ENCODE measurements at places on chromosomes 4 and X.

DNA sequence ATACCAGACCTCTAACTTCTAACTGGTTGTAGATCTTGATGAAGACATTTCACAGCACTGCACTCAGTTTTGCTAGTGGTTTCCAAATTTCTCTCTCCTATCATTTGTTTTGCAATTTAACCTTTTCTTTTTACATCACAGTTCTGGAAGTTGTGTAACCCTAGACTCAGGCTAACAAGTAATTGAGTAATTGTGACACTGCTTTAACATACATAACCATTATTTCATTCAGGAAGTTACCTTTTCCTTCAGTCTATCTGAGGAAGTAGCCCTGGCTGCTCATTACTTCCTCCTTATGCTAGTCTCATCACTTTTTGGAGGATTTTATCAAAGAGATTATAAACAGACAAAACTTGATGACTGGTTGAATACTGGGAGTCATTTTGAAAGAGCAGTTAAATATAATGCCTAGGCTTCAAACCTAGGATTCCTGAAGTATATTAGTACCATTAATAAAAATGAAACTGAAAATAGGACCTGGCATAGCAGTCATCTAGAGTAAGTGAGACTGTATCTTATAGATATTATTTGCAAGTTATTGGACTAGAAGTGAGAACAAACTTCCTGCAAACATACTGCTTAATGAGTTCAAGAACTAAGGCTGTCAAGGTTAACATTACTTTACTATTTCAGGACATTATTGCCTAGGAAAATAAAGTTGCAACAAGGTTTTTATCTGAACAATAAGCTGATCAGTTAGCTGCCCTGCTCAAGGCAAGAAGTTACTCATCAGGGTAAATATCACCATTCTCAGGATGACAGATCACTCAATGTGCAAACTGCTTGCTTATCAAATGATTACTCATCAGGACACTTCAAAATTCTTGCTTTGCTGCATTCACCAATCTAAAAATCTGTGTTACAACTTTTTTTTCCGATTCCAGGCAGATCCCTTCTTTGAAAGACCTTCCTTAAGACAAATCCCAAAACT is 25.6 kb upstream of the TEX13C start:
- peak; percentile 20 for DNase-seq

DNA sequence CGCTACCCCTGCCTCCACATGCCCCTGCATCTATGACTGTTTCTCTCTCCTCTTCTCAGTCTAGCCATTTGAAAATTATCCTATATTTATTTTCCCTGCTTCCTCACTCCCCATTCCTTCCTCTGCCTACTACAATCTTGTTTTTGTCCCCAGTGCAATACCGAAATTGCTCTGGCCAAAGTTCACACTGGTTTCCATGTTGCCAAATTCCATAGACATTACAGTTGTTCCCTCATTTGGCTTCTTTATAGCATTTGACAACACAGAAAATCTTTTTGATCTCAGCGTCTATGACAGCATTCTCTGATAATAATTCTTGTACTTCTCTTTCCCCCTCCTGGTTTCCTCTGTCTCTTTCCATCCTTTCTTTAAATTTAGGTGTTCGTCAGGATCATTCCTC is 99.4 kb downstream of the GPR82 start:
- DNase-seq: no peak

DNA sequence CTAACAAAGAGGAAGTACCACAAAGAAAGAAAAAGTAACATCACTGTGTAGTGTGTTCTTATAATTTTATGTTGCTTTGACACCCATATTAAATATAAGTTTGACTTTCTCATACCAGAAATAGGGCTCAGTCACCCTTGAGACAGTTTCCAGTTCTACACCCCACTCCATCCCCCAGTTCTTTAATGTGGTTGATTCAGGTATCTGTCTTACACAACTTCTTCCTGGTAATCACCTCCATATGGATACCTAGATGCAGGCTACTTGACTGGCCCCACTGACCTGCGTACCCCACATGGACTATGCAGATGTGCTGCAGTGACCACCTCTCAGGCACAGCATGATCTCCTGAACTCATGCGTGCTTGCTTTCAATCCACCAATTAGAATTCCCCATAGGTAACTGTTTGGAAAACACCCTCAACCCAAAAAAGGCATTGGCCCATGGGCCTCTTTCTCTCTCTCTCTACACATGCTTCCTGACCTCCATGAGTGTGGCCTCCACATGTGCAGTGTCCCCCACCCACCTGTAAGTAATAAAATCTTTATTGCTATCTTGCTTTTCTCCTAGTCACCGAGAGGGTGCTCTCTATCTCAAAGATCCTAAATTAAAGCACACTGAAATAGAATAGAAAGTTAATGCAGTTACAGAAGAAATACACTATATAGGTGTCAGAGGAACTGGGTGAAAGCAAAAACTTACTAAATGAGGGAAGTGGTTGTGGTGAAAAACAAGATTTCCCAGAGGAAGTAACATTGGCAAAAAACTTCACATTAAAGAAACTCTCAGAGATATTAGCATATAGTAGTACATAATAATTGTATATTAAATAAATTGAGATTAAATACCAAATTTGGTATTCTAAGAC is 98.4 kb downstream of the ZAR1 start:
- no peak for DNase-seq

GRCh38 chr4:10639664-10640063 is 44.9 kb downstream of the CLNK start:
- DNase-seq: no peak

DNA sequence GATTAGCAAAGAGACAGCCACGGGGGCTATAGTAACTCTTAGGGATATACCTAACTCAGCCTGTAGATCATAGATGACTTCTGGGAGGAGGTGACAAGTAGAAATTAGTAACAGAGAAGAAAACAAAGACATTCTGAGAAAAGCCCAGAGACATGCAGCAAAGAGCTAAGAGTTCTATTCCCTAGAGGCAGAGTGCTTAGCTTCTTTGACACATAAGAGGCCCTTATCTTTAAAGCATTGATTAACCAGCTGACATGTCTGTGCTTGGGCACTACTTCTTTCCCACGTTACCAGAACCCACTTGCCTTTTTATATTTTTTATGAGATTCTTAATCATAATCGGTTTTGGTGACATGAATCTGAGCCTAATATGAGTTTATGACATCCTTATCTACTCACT is 179.5 kb downstream of the GABRB1 start:
- DNase-seq: no peak

DNA sequence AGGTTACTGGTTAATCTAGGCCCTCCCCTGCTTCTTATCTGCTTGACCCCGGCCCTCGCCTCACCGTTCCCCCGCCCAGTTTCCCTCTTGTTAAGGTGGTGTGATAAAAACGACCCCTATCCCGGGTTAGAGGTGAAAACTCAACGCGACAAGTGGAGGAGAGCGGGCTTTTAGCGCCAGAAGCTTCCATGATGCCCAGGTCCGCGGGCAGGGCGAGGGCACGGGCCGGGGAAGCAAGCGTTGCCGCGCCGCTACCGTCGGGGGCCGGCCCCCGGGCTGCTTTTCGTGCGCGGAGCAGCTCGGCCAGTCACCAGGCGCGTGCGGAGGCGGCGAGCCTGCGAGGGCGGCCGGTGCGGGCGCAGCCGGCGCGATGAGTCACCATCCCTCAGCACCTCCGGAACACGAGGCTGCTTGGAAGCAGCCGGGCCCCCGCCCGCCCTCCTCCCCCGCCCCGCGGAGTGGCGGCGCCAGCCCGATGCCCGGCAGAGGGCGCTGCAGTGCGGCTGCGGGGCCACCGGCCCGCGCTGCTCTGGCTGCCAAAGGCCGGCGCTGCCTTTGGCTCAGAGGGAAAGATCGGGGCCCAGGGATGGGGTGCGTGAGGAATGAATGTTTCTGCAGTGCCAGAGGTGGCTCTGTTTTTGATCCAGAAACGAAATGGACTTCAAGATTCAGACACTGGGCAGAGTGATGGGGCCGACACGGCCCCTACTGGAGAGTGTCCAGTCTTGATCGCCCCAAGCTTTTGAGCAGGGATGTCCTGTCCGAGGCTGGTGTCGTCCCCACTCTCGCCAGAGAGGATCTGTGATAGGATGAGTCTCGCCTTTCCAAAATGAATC is 107.8 kb downstream of the NHSL2 start:
- peak; percentile 86 for DNase-seq

DNA sequence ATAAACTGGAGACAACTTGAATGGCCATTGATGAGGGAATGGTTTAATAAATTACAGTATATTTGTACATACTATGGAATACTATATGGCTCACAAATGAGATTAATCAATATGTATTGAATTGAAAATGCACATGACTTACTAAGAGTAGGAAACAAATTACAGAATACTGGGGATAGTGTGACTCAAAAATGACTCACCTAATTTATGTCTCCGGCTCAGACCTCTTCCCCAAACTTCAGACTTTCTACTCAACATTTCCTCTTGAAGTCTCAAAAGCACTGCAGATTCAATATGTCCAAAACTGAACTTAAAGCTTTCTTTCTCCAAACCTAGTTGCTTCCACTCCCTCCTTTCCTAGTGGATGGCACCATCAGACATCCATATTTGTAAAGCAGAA is 28.8 kb upstream of the GRIA3 start:
- peak; percentile 18 for DNase-seq

- no peak for DNase-seq
These were observed 91.8 kb downstream of the GABRG1 start for GRCh38 chr4:46032056-46032455.

DNA sequence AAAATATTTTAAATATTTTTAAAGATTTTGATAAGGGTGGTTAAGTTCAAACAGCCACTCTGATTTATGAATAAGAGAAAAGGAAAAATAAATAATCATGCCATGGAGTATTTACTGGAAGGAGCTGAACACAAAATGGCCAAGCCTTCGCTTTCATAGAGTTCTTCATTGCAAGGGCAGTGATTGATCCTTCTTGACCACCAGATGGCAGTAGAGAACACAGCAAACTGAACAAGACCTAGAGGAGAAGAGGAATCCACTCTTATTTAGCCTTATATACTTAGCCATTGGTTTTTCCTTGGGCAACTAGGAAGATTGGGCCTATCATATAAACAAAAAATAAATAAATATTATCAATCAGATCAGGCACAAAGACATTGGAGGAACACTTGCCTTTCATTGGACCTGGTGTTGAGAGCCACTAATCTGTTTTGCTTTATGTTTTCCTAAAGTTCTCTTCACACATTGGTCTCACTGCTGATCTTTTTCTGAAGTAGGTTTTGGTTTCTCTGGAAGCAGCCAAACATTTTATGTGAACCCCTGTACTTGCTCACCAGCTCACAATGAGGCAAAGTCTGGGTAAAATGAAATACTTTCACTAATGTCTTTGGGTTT is 58.1 kb upstream of the PARM1 start:
- peak; percentile 83 for DNase-seq

DNA sequence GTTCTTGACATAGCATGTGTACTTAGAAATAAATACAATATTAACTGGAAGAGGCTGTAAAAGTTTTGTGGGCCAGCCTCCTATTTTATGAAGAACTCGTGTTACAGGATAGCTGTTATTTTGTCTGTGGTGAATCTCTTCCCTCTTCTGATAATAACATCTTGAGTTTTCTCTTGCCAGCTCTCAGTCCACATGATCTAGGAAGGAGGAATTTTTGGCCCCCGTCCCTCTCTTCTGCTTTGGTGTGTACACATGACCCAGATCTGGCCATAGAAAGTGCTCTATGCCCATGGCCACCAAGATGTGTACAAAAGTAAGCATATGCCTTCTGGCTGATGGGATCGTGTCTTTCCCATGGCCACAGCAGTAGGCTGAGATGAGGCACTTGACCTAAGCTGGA is 108.0 kb upstream of the LEF1 start:
- no peak for DNase-seq

DNA sequence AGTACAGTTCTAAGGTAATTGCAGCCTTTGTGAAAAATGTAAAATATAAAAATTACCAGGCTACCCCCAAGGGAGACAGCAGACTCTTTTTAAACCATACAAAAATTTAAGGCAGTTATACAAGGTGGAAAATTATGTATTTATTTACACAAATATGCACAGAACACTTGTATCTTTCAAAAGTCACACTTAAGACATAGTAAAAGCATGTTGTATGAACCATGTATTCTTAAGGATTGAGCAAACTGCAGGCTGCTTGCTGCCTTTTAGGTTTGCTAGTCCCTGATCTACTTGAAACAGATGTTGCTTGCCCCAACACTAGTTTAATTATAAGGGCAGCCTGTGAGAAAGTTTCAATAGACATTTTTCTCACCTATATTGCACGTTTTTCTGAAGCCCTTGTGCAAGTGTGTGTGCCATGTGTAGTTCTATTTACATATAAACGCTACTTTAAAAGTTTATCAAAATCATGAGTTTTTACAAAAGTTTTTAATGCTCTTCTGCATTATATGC is 72.8 kb downstream of the PRSS12 start:
- no peak for DNase-seq

- no peak for DNase-seq
These were observed 91.3 kb downstream of the LCORL start for GRCh38 chr4:17930256-17930655.

GRCh38 chr4:2923668-2924173 is 39.5 kb downstream of the NOP14 start:
- no peak for DNase-seq

DNA sequence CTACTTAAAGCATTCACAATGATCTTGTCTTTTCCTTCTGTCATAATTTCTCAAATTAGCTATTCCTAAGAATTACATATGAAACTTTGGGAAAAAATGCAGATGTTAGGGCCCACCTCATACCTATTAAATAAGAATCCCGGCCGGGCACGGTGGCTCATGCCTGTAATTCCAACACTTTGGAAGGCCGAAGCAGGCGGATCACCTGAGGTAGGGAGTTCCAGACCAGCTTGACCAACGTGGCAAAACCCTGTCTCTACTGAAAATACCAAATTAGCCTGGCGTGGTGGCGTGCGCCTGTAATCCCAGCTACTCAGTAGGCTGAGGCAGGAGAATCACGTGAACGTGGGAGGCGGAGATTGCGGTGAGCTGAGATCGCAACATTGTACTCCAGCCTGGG is 158.4 kb upstream of the TLL1 start:
- DNase-seq: no peak

- peak; percentile 30 for DNase-seq
These were observed 82.4 kb upstream of the SMIM10 start for GRCh38 chrX:134908356-134908755.

Data from RKO (cell line).